Foreskin fibroblast (primary cell): ENCODE measurements at places on chromosomes 13 and 19.
A peak's percentile ranks its signal among the peaks of the same experiment; 100 is the strongest.

DNA sequence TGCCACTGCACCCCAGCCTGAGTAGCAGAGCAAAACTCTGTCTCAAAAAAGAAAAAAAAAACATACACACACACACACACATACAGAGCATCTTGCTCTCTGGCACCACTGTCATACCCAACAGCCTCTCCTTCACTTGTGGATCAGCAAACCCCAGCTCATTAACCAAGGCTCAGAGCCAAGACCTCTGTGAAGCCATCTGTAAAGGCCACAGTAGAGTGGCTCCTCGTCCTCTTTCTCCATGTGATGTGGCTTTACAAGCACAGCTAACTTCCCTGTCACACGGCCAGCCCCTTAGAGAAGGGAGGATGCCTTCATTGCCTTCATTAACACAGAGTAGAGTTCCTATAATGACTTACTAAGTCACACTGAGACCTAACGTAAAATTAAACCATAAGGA, 62.7 kb upstream of the LSM14A start:
- no peak for DNase-seq

GRCh38 chr13:106133025-106133424, 402.4 kb downstream of the EFNB2 start:
- DNase-seq: peak; percentile 77

- DNase-seq: no peak
These were observed 556.2 kb downstream of the KCTD12 start for GRCh38 chr13:76329866-76330580.

DNA sequence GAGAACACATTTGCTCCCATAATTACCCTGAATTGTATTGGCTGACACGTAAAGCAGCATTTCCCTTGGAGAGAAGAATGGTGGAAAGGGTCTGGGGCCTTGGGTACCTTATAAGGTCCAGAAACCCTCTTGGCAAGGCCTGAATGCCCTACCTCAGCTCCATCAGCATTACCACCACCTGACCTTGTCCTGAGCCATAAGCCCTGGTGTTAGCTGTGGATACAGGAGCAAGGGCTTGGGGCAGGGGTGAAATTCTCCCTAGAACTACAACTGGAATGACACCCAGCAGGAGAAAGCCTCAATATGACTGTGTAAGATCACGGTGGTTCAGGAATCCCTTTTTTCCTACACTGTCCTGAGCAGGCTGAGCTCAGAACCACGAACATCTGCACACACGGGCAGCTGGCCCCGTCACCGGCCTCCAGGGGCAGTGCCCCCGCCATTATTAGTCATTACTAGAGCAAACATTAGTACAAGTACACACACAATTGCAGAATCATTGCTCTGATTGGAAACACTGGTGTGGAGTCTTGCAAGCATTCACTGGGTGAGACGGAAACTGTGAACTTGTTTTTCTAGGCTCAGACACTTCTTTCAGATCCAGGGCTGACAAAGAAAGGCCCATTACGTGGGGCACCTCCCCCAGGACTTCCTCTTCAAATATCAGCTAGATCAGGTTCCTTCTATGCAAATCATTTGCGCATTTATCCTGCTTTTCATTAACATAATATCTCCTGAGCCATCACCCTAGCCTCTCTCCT, 26.8 kb upstream of the MTIF3 start:
- DNase-seq: peak; percentile 78

GRCh38 chr13:42214446-42214845, 57.5 kb upstream of the AKAP11 start:
- no peak for DNase-seq

DNA sequence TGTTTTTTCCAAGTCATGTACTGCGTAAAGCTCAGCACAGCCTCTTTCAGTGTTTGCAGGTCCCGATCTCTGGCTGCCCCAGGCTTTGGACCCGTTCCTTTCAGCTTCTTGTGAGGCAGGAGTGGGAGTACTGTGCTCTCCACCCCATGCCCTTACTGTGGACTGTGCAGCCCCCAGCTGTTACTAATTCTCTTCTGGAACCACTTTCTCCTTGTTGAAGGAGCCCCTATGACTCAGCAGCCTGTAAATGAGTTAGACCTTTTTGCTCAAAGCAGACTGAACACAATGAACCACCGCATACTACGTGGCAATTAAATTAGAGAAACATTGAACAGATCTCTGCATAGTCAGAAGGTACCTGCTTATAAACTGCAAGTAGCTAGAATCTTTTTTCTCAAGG, 39.0 kb downstream of the SERTM1 start:
- peak; percentile 20 for DNase-seq

GRCh38 chr19:54875506-54875905, 1.5 kb downstream of the FCAR start:
- no peak for DNase-seq

- DNase-seq: no peak
These were observed 15.4 kb downstream of the GTPBP3 start for GRCh38 chr19:17352608-17353280.

DNA sequence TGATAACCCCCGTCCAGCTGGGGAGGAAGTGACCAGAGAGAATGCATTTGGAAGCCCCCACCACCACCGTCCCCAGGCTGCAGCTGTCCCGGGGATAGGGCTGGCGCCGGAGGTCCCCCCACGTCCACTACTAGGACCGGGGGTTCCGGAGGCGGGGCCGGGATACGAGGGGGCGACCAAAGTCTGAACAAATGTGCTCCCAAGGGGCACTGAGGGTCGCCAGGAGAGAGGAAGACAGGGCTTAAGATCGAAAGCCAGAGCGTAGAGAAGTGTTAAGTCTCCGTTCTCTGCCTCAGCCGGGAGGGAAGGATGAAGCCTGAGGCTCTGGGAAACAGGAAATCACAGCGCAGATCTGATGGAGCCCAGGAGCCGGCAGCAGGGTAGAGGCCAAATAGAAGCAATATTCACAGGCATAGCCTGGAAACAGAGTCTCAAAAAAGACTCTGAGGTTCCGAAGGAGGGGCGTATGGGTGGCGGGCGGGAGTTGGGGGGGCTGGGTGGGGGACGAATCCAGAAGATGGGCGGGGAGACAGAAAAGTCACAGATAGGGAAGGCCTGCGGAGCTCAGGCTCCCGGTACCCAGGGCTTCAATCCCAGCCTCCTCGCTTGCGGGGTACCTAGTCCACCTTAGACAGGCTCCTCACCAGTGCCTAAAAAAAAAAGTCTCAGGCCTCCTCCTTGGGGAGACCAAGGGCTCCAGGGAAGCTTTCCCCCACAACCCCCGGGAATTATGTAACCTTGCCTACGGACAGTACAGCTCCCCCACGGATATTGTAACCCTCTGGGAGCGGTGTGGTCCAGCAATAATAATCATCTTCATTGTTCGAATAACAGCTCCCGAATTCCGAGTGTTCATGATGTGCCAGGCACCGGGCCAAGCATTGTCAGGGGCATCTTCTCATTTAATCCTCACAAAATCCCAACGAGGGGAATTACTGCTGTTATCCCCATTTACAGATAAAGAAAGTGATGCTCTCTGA, 1.1 kb upstream of the ERF start:
- peak; percentile 74 for DNase-seq

GRCh38 chr19:42226886-42227285, 6.8 kb downstream of the ZNF526 start:
- peak; percentile 25 for DNase-seq

DNA sequence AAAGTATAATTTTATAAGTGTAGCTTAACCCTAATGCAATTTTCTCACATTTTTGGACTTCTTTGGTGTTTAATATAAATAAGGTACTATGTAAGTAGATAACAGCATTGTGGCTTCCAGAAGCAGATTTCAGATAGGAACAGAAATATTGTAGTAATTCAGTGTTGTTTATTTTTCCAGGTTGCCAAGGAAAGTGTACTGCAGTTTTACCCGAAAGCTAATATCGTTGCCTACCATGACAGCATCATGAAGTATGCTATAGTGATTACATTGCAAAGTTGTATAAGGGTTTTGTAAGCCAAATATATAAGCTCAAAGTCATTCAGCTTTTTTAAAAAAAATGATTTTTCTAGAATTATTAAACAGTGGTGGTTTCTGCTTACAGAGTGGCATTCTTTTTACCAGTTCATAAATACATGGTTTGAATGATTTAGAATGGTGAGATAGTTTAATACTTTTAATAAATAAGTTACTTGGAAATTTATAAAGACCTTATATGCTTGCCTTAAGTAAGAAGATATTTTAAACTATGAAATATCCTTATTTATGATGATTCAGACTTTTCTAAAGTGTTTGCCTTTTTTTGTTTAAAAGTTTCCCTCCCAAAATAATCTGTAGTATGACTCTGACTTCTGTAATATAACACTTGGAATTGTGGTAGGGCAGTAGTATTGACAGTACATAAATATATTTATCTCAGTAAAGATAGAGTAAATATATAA, 3.7 kb downstream of the UBA2 start:
- no peak for DNase-seq

- no peak for DNase-seq
These were observed 6.8 kb downstream of the SHANK1 start for GRCh38 chr19:50712833-50713232.

DNA sequence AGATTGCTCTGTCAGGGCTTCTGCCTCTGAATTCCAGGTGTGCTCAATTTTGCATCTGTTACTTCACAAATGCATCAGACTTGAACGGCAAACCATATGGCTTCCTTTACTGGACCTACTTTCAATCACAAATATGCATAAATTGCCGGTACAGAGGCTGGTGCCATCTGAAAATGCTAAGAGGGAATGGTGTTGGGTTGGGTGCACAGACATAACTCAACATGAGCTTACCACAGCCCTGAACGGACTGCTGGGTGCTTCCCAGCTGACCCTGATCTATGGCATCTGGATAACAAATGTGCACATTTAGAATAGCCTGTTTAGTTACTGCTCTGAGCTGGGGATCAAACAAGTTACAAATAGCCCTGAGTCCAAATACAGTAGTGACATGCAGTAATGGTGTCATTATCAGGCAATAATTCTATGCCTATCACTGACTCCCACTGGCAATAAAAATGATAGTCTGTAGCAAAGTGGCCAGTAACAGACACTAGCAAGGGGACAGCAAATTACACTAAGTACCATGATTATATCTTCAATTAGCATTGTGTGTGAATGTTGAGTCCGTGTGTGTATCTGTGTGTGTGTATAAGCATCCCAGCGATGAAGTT, 927.3 kb downstream of the DIAPH3 start:
- DNase-seq: no peak

DNA sequence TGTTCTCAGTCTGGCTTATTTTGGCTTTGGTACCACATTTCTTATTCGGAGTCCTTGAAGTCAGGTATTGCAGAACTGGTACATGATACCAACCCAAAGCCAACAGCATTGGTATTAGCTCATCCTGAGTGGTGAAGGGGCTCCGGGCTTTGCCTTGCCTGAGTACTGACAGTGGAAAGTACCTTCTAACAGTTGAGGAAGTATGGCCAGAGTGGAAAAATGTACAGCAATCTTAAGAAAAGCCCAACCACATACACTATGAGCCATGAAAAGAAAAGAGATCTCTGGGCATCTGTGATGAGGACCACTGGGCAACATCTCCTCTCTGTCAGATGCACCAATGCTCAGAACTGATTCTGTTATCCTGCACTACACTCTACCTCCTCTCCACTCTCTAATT, 8.3 kb downstream of the LCP1 start:
- DNase-seq: no peak

GRCh38 chr13:112058941-112059340, 8.0 kb upstream of the SOX1 start:
- DNase-seq: no peak

DNA sequence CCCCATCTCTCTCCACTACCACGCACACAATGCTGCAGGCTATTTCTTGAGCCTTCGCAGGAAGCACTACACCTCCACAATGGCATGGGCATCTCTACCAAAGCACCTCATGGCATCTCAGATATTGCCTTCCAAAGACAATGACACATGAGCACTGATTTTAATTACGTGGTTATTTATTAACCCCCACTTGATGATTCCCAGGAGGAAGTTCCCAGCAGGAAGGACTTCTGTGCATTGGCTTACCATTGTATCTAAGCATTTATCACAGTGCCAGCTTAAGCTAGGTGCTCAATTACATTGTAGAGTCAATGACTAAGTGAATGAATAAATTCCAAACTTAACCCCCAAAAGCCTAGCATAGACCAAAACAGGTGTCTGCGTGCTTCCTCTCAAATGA, 101.4 kb downstream of the ABCC4 start:
- no peak for DNase-seq

GRCh38 chr19:45901912-45902650, at the start of gene MYPOP:
MYPOP (minus strand) TSS chr19:45902613; CDS start chr19:45901773, 840 bp downstream.
- DNase-seq: no peak

DNA sequence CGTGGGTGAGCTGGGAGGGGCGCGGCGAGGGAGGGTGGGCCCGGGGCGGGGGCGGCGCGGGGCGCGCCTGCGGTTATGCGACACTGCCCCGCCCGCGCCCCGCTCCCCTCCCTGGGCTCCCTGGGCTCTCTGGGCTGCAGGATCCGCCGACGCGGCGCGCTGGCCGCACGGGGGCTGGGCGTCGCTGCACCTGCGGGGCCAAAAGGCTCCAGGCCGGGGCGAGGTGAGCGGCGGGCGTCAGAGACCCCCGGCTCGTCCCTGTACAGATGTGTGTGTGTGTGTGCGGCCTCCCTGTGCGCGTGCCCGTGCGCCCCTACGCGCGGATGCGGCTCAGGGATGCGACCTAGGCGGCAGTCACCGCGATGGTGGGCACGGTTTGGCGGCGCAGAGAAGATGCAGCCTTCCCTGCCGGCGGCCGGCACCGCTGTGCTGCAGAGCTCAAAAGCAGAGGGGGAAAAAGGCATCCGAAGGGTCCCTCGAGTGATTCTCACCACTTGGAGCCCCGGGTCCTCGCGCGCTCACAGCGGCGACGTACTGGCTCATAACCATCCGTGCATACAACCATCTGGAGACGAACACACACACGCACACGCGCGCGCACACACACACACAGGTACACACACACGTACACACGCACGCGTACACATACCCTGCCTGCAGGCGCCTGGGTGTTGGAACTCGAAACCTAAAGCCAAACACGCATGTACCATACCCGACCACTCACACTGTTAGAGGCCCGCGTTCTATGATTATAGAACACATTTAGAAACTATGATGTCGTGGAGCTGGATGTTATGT, 709 bp downstream of the ATP8A2 start:
- peak; percentile 16 for DNase-seq

DNA sequence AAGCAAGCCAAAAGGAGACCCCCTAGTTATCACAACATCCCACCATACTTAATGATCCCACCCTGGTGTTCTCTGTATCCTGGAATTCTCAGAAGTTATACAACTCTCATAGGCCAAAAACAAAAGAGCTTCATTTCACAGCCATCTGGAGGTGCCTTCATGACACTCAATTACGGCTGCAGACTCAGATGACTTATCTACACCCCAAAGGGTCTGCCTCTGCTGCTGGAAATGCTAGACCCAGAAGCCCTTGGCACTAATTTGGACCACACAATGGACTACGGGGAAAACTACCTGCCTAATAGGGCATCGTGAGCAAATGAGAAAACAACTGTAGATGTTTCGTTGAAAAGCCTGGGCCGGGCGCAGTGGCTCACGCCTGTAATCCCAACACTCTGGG, 40.2 kb downstream of the BRD4 start:
- DNase-seq: no peak

- peak; percentile 50 for DNase-seq
These were observed 142.7 kb downstream of the SUCLA2 start for GRCh38 chr13:47858042-47859025.

GRCh38 chr13:67440236-67440975, 210.3 kb upstream of the PCDH9 start:
- no peak for DNase-seq
